ENCODE measurements at places on chromosomes 1 and 21.

- no peak for DNase-seq
Observed at GRCh38 chr1:180921891-180922630, 9.4 kb downstream of the KIAA1614 start.

GRCh38 chr1:43776043-43776761, 68.9 kb downstream of the ST3GAL3 start:
- DNase-seq = no peak

DNA sequence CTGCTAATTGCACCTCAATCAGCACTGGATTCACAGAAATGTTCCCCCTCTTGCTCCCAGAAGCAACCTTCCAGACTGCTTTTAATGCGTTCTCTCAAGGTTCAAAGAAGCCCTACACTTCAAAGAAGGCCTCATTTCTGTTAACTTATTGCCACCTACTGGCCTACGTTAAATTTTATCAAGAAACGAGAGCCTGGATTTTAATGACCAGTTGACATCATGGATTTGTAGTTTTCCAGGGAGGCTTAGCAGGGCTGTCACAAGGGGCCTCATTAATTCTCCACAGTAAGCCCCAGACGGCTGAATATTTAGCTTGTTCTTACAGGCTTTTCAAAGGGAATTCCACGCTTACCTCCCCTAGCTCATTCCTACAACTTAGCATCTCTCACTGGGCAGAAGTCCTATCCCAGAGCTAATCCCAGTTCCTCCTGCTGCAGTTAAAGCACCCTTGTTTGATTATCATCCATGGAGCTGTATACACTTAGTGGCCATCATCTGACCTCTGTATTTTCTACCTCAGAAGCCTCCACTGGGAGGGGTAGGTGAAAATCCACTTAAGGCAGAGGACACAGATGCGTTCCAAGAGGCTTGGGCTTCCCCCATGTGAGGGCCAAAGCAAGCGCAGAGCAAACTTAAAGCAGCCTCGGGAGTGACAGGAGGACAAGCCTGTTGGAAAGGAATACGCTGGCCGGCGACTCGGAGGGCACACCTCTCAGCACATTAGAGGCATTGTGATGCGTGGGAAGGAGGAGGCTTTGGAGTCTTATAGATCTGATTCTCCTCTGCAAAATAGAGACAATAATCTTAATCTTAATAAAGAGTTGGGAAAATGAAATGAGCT, 32.2 kb upstream of the CYP4X1 start:
- DNase-seq = peak; percentile 47

DNA sequence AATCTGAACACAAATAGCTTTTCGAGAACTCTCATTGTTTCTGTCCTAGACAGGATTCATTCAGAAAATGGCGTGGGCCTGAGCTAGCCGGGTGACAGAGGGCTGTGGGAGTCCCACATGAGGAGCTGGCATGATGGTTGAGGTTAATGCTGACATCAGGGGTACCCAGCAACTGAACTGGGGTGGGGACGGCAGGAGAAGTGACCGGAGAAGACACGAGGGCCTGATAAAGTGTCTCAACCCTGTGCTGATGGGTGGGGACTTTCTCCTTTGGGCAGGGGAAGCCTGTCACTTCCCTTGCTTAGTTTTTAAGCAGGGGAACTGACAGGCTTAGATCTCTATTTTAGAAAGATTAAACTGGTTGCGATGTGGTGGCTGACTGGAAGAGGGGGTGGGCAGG, 14.6 kb downstream of the CHIT1 start:
- DNase-seq = no peak

GRCh38 chr1:165524639-165525285, 19.0 kb upstream of the LRRC52 start:
- no peak for DNase-seq

GRCh38 chr1:168719306-168720111, 9.5 kb downstream of the DPT start:
- no peak for DNase-seq

DNA sequence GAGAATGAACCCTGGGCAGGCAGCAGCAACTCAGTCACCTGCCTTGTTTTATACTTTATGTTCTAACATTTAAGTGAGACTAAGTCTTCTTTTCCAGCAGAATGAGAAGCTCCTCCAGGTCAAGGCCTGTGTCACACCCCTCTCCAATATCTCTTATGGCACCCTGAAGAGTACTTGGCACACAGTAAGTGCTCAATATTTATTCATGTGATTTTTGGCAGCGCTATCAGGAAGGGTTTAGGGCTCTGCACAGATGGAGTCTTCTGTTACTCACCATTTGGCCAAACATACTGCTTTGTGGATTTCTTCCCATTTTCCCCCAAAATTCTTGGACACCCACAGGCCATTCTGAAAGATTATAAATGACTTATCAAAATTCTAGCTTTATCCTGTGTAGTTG, 43.8 kb upstream of the MYBPHL start:
- DNase-seq = no peak

- no peak for DNase-seq
Observed at GRCh38 chr1:1306070-1306660, 1.6 kb downstream of the ACAP3 start.

- DNase-seq = no peak
Observed at GRCh38 chr1:94315552-94316116, 78.2 kb upstream of the ARHGAP29 start.

DNA sequence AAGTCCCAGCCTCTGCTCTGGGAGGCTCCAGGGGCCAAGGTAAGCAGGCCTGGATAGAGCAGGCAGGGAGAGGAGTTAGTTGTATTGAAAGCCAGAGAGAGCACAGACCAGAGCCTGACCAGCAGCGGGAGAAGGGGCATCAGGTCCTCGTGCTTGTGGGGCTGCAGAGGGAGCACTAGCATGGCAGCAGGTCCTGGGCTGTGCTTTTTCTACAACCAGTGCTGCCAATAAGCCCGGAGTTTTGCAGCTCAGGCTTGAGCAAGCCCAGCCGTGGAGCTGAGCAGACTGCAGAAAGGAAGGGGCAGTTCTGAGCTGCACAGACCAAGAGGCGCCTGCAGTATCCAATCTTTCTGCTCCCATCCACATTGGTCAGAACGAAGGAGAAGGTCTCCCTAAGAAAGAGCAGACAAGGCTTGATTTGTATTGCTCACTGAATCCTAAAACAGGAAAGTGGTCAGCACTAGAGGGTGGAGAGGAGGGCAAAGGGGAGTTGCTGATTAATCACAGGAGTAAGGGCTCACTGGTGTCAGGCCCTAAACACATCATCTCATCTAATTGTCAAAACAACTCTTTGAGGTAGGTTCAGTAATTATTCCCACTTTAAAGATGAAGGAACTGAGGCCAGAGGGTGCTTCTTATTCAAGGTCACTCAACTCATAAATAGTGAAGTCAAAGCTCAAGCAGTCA, 2.7 kb downstream of the DENND2D start:
- no peak for DNase-seq

GRCh38 chr1:187648091-187648490, 819.3 kb downstream of the PLA2G4A start:
- no peak for DNase-seq

DNA sequence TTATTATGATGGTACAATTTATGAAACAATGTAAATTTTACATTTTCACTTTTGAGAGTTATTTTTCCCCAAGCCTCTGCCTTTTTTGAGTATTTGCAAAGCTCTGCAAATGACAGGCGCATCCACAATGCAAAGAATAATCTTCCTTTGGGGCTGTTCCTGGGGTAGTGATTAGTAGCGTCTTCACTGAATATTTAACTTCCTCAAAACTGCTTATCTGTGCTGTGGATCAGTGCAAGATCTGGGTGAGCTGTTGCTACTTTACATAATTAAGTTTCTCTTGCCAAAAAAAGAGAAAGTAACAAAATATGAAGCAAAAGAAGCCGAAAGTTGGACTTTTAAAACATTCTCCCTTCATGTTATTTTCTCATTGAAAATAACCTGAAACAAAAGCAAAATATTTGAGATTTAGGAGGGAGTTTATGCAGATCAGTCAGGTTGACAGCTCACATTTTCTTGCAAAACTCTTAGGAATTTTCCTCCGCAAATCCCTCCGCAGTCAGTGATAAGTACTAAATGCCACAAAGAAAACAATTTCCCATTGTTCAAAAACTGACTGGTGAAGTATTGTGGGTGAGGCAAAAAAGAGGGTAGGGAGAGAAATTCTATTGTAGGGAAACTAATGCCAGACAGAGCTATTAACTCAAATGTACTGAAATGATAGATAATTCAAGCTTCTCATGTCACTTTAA, 276.4 kb upstream of the B3GALT2 start:
- DNase-seq = no peak

- DNase-seq = no peak
Observed at GRCh38 chr1:223678841-223679240, 13.3 kb upstream of the CAPN8 start.

- peak; percentile 72 for DNase-seq
Observed at GRCh38 chr21:23968722-23969647, 1638.3 kb downstream of the MRPL39 start.

GRCh38 chr21:45497846-45498645, 44.2 kb downstream of the SLC19A1 start:
- DNase-seq = no peak

DNA sequence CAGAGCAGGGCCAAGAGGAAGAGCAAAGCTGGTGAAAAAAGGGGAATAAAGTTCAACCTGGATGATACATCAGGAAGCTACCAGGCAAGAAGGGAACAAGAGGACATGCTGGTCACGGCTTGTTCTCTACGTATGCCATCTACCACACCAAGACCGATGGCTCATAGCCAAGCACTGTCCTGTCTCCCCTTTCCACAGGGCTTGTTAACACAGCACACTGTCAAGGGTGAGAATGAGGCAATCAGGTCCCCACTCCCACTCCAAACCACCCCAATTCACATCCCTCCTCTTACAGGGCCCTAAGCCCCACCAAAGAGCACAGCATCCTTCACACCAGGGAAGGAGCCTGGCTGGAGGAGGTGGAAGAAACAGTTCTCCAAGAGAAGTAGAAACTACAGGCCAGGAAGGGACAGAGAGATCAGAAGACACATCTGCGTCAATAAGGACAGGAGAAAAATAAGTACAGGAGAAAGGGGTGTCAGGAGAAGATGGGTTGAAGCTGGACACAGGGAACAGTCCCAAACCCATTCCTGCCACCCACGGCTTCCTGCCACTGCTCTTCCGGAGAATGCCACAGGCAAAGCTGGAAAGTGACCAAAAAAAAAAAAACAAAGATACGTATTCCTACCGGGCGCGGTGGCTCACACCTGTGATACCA, 923 bp upstream of the SHC1 start:
- DNase-seq = no peak

GRCh38 chr1:214979191-214979590, 103.3 kb upstream of the KCNK2 start:
- DNase-seq = no peak

DNA sequence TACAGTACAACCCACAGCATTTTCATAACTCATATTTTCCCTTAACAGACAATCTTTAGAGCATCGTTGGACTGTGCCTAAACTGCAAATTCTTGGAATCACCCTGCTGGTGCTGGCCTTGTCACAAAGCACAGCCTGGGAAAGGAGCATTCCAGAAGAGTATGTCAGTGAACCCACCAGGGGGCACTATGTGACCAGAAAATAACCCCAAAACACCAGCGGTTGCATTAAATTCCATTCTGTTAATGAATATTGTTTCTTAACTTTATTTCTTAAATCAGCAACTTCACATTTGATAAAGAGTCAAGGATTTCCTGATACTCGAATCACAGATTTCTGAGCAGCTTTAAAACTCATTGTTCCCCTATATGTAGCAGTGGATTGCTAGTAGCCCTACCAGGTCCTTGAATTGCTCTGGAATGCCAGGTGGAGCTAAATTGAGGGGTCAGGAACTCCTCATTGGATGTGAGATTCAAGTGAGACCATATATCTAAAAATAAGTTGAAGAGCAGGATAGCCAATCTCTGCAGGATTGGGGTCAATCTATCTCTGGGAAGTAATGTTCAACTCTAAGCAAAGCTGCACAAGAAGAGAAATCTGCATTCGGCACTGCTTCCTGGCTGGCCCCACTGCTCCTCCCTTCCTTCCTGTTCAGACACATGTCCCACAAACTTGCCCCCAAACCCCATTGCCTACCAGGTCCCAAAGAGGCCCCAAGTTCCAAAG, 12.7 kb upstream of the RAB4A start:
- peak; percentile 33 for DNase-seq

- DNase-seq = no peak
Observed at GRCh38 chr1:47382399-47382983, 33.6 kb upstream of the FOXE3 start.

DNA sequence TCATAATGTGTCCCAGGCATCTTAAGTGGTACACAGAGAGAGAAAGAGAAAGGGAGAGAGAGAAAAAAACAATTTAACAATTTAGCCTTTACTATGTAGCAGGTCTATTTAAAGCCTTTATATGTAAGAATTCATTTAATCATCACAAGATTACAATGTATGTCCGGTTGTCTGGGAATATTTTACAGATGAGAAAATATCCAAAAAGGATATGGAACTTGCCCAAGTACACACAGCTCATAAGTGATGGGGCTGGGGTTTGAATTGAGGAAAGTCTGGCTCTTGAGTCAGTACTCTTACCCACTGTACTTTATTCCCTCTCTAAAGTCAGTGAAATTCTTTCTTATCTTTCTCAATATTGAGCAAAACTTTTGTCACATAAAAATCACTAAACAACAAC, 104.6 kb downstream of the LYPLAL1 start:
- DNase-seq = no peak

DNA sequence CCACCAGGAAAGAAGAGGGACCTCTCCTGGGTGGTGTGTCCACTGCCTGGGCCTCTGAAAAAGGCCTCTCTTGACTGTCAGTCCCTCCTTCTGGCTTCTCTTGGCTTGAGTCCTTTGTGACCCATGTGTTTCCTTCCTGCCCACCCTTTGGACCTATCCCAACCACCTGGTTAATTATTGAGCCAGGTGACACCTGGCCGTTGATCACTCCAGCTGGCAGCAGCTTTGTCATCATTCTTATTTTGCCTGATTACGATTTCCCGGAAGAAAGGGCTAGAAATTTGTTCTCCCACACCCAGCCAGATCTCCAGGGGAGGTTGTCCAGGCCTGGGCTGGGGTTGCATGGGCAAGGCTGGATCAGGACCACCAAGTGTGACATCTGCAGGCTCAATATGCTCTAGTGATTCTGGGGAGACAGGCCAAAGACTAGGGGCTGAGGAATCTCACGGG, 24.8 kb downstream of the CSF1 start:
- peak; percentile 64 for DNase-seq

- DNase-seq = no peak
Observed at GRCh38 chr1:93766451-93766850, 84.8 kb upstream of the BCAR3 start.

- no peak for DNase-seq
Observed at GRCh38 chr21:25188677-25189079, 418.6 kb downstream of the MRPL39 start.

GRCh38 chr1:245589316-245589715, 434.5 kb downstream of the KIF26B start:
- DNase-seq = no peak

- no peak for DNase-seq
Observed at GRCh38 chr1:2124446-2125198, 70.0 kb downstream of the FAAP20 start.

GRCh38 chr1:118184739-118185083, 317 bp downstream of the SPAG17 start:
- no peak for DNase-seq

All from NCI-H774 (cell line).